ENCODE measurements at places on chromosomes 5 and 9.

GRCh38 chr5:73214306-73214705, 41.3 kb downstream of the TMEM174 start:
- no peak for DNase-seq

GRCh38 chr5:52043137-52043536, 659.9 kb downstream of the ISL1 start:
- no peak for DNase-seq

GRCh38 chr5:94689908-94690307, 71.4 kb downstream of the SLF1 start:
- DNase-seq: no peak

DNA sequence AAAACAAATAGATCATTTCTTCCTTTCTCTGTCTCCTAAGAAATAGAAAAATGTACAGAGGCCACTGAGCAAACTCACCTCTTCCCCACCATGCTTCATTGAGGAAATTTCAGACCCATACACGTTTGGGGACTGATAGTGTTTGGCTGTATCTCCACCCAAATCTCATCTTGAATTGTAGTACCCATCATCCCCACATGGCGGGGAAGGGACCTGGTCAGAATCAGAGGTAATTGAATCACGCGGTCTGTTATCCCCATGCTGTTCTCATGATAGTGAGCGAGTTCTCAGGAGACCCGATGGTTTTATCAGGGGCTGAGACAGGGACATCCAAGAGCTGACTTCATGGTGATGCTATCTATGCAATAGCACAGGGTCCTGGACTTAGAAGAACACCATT, 1655.8 kb downstream of the MAT2B start:
- no peak for DNase-seq

DNA sequence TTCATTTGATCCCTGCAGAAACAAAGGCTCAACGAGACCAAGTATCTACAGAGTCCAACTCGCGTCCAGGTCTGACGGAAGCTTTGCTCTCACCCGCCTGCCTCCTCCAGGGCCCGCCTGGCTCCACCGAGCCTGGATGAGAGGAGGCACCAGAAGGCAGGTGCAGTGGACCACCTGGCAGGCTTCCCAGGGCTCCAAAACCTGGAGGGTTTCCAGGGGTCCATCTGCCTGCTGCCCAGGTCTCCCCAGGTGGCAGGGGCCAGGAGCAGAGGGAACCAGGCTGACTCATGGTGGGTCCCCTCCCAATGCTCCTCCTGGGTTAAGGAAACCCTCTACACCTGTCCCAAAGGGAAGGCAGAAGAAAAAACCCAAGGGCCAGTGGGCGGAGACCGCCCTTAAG, 59.5 kb downstream of the VAV2 start:
- DNase-seq: no peak

DNA sequence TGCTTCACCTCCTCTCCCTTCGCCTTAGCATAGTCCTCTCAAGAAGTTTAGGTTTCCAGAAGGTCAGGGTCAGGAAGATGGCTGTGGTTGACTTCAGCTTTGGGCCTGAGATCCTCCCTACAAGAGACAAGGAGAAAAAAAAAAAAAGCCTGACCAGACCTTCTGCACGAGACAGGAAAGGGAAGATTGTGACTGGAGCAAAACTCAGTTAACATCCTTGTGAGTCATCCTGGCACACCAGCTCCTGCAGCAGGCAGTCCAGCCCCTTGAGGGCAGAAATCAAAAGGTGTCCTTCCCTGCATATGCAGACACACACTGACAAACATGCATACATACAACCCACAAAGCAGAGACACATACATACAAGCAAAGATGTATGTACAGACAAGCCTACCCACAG, 18.0 kb upstream of the ENHO start:
- no peak for DNase-seq

- no peak for DNase-seq
Observed at GRCh38 chr5:75975496-75975895, 107.7 kb upstream of the SV2C start.

- no peak for DNase-seq
Observed at GRCh38 chr5:74279244-74279643, 361.3 kb downstream of the ENC1 start.

DNA sequence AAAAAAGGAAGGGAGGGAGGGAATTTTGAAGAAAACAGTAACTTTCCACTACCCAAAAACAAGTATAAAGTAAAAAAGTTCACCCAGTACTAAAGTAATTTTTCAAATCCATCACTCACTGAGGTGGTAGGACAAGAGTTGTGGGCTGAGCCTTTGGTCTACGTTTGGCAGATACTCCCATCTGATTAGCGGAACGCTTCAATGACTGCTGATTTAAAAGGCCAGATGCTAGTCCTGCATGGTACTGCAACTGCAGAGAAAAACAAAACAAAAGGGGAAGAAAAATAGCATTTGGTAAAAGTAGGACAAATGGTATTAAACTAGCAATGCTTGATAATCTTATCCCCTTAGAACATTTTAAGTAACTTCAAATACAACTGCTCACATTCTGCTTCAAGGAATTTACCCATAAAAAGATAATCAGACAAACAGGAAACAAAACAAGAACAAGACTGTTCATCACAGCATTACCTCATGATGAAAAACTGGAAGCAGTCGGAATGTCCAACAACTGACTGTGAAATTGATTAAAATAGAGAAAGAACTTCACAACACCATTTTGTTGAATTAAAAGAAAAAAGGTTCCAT, 65.4 kb downstream of the MED27 start:
- no peak for DNase-seq

- no peak for DNase-seq
Observed at GRCh38 chr9:76521244-76521681, 62.3 kb downstream of the GCNT1 start.

DNA sequence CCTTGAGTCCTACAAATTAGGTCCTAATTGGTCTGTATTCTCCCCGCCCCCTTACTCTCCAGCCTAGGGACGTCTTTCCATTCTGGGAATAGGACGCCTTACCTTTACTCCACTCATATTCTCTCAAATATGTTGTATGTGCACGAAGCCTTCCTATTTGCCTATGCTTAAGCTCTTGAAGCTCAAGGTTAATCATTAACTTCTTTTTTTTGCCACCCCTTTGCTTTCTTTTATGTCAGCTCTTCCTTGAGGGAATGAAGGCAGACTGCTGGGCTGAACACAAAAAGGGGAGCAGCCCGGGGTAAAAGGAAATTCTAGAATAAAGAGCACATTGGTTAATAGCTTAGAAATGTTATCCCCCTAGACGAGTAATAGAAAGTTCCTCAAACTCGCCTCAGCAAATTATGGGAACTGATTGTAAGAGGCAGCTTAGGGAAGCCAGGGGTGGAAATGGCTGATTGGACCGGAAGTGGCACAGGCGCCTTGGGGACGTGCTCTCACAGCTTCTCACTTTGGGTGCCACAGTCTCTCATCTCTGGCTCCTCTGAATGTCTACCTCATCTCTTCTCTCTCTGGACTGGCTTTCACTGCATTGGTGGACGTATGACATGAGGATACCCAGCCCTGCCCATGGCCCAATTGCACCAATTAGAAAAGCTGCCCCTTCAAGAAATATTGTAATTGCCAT, 122.3 kb upstream of the IL12B start:
- DNase-seq: no peak

- DNase-seq: no peak
Observed at GRCh38 chr5:14342306-14342705, 199.2 kb downstream of the TRIO start.

DNA sequence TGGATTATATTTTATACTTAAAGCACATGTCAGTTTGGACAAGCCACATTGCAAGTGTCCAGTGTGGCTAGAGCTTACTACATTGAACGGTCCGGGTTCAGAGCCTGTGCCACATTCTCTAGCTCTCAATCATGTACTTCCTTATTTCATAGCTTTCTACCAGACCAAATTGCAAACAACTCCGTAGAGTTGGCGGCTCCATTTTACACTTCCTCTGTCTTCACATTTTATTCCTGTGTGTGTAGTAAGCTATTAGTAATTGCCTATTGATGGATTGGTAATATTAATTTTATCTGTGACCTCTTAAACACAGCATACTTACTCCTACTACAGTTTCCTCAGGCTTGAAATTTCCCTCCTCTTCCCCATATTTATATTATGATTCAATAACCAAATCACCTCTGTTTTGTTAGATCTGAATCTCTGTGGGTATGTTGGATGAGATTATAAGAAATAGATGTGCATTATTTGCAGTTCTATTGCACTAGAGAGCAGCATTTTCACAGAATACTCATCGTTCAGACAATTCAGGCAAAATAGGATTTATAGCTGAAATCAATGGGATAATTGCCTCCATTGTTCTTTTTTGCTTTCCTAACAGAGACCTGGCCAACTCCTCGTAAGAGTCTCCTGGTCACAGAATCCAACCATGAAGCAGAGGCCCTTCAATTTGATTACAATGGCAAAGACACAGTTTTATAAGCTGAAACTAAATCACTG, 29.0 kb upstream of the C9orf72 start:
- no peak for DNase-seq

DNA sequence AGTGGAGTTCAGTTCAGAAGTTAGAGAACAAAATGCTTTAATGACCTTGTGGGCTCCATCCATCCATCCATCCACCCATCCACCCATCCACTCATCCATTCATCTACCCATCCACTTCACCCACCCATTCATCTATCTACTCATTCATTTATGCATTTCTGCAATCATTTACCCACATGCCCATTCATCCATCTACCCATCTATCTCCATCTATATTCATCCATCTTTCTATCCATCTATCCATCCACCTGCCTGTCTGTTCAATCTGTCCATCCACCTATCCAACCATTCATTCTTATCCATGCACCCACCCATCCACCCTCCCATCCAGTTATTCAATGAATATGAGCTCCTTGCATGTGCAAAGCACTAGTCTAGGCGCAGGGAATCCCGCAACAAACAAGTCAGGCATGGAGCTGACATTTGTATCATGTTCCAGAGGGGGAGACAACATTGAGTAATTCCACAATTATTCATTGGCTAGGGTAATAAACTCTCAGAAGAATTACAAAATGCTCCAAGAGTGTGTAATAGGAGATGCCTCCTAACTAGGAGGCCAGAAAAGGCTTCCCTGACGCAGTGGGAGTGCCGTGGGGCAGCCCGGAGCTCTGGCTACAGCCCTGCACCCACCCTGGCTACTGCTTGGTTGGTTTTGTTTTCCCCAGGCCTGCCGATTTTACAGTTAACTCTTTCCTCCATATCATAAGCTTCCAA, 211.2 kb downstream of the NXNL2 start:
- DNase-seq: no peak

DNA sequence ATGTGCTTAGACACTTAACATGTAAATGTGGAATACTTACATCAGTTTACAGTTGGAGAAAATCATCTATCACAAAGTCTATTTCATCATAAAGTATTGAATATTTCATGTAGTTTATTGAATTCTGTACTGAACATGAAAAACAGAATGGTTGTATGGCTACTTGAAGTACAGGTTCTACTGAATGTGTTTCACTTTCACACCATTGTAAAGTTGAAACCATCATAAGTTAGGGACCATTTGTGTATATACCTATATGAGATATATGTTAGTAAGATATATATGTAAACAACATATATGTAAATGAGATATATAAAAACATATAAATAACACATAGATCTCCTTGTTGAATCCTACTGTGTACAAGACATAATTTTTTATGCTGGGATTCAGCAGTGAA, 63.0 kb upstream of the TAF11L2 start:
- no peak for DNase-seq

DNA sequence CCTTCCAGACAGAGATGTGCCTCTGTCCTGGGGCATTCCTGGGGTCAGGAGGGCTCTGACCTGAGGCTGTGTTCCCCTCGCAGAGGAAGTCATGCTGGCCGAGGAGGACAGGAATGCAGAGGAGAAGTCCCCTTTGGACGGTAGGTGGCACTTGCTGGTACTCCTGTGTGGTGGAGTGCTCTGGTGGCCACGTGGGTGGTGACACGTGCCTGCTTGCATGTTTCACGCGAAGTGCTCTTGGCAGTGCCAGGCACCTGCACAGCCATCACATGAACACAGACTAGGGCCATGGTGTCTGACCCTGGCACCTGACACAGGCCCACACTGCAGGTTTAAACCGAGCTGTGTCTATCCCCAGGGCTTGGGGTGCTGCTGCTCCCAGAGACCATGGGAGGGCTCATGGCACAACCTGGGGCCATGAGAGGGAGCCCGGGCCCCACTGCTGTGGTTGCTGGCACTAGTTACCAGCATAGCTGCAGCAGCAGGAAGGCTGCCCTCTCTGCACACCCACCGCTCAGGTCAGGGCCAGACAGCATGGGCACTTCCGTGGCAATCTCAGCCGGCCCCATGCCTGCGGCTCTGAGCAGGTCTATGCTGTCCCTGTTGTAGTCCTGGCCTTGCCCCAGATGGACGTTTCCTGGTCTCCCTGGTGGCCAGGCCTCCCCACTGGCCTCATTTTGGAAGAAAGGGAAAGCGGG, 79.3 kb downstream of the CACNA1B start:
- no peak for DNase-seq

- DNase-seq: no peak
Observed at GRCh38 chr9:137366445-137366810, 56.5 kb downstream of the EXD3 start.

GRCh38 chr5:138884094-138884493, 9.0 kb upstream of the LRRTM2 start:
- no peak for DNase-seq

DNA sequence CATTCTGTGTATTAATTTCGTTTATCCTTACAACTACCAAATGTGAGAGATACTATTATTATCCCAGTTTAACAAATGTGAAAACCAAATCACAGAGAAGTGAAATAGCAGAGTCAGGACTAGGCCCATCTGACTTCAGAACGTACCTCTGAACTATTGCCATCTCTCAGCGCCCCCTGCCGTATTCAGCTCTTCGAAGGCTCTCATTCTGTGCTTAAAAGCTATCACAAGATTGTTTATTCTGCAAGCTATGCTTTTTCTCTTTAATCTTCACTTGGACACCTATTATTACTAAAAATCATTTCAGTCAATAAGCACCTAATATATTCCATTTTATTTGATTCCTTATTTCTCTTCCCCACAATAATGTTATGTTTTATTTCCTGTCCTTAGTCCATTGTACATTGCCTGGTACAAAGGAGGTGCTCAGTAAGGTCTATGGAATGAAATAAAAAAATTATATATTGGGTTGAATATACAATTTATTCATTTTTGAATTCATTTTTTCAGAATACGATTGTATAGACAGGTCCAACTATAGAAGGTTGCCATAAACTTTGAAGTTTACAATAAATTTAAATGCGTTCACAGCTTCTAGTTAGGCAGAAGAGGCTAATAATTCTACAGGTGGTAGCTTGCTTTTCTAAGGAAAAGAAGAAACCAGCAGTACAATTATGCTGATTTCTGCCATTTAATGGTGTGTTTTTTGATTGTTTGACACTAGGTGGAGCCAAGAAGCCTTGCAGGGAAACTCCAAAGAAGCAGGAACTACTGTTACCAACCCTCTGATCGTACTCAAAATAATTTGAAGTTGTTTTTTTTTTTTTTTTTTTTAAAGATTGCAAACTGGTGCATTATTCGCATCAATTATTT, 202.2 kb upstream of the DMRTA1 start:
- DNase-seq: peak; percentile 45

DNA sequence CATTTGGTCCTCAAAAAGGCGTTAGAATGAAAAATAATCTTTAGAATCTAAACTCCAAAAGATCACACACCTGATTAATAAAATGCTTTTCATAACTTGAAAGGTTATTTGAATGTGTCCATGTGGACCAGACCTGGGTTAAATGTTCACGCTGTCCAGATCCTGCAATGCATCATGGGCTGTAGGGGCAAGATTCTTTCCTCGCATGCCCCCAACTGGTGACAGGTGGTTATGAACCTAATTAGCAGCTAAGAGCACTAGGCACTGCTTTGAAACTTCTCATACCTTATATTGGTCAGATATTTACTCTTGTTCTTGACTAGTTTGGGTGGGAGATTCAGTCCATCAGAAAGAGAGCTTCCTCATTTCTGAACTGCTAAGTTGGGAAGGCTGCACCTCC, 19.3 kb upstream of the PIP5K1B start:
- DNase-seq: no peak

Measured in nephron progenitor cell (in vitro differentiated cells).